ENCODE measurements at places on chromosomes 5 and 9.

DNA sequence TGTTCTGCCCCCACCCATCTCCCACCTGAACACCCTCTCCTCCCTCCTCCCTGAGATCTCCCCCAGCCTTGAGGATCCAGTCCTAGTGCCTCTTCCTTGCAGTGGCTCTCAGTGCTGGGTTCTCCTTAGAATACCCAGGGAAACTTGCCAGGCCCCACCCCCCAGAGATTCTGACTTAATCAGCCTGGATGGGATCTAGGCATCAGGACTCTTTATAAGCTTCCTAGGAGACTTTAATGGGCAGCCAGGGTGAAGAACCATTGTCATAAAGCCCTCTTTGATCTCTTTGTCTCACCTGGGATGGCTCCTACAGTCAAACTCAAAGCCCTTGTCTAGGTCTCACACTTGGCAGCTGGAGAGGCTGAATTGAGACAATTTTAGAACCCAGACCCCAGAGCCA is 8.6 kb upstream of the GLIS3 start:
- DNase-seq = no peak

DNA sequence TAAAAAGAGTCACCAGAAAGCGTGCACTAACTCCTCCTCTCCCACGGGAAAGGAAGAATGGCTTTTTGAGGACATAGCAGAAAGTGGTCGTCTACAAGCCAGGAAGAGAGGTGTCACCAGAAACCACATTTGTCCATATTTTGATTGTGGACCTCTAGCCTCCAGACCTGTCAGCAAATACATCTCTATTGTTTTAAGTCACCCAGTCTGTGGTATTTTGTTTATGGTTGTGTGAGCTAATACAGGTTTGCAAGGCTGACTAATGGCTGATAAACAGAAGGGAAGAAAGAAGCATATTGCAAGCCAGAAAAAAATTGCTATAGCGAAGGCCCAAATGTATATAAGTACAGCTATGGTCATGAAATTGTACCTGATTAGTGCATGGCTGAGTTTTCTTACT is 21.4 kb downstream of the WDR70 start:
- no peak for DNase-seq

DNA sequence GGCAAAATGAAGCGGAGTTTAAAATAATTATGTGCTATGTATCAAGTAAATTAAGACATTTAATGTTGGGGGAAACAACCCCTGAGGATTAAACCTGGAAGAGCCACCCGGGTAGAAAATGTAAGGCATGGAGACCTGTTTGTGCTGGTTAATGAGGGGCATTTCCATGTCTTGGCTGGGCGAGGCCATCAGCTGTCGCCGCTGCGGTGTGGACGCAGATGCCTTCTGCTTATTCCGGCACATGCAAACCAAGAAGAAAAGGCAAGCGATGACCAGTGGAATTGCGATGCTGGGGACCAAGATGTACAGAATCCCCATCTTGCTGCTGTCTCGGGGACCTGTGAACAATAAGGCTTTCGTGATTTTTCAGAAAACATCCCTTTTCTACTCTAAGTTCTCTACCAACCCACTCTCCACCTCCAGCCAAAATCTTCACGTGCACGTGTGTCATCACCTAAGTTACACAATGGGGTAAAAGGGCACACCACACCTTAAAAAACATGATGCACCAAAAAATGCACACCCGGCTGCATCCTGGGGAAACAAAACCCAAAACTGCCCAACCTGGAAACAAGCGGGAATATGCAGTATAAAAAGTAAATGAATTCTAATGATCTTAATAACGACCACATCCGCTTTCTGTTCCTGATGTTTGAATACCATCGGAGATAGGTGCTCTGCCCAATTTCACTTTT is 223.5 kb downstream of the ROR2 start:
- no peak for DNase-seq

- DNase-seq = no peak
Measured at GRCh38 chr9:125826850-125827249, 79.7 kb downstream of the PBX3 start.

Measured in sciatic nerve (tissue), 2 donors.